Breast epithelium (tissue), 4 donors: ENCODE measurements at places on chromosomes 13 and 19. TPM values are rescaled to one million over a fixed set of nuclear protein-coding genes. Genes with fewer than 3 reads are reported as not detected.

The CYP4F12 gene
- 3.5 TPM for total RNA-seq

- no peaks in the 10 kb centered on the region for H3K27me3 ChIP-seq
- H3K4me1 ChIP-seq: no peaks in the 10 kb centered on the region
- H3K4me3 ChIP-seq: no peak overlapping the region
- DNase-seq: peak; percentile 85
Observed at GRCh38 chr19:46221981-46222610, 7.4 kb upstream of the IGFL1 start.

- no peak for DNase-seq
- peak overlapping the region; percentile 90 for H3K27ac ChIP-seq
- H3K27me3 ChIP-seq: no peaks in the 10 kb centered on the region
- H3K4me1 ChIP-seq: peaks cover 15% of the 10 kb centered on the region
Observed at GRCh38 chr19:35105411-35106290, 10.0 kb upstream of the FXYD3 start.

DNA sequence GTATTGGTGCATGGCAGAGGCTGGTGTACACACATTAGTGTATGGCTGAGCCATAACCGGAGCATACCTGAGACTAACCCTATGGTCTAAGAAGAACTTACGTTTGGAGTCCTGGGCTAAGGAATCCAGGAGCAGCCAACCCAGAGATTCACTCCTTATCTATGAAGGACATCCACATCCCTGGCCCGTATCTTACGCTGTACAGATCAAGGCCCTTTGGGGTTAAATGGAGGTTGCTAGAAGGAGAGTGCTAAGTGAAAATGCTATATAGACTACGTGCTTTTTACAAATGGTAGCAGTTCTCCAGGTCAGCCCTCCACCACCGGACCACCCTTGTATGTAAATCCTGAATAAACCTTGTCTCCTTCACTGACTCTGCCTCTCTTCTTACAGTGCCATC, 1.9 kb upstream of the SUGT1 start:
- no peaks in the 10 kb centered on the region for H3K27me3 ChIP-seq
- no peaks in the 10 kb centered on the region for H3K4me1 ChIP-seq
- no peak for DNase-seq

DNA sequence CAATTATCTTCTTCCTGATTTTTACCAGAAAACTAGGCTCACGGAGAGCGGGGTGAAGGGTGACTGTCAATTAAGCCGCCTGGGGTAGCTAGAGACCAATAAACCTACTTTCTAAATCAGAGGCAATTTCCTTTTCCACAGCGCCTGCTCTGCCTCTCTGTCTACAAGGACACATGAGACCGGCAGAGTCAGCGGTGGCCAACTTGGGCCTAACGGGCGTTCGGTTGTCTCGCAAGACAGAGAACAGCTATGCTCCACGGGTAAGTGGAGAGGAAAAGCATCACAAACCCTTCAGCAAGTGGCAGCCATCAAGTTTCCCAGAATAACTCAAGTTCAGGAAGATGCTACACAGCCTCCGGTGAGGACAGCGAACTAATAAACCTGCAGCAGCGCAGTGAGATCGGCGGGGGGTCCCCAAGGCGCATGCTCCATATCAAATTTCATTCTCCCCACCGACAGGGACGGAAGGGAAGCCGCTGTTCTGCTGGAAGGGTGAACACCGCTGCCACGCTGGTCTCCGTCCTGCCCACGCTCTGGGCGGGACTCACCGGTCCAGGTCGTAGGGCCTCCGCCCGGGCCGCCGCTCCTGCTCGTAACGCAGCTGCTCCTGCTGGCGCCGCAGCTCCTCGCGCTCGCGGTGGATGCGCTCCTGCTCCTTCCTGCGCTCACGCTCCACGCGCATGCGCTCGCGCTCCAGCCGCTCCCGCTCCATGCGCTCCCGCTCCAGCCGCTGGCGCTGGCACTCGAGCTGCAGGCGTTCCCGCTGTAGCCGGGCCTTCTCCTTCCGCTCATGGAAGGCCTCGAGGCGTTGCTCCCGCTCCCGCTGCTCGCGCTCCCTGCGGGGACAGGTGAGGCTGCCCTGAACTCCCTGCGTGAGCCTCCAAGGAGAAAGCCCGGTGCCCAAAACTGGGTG, 25.8 kb upstream of the TINCR start:
- no peaks in the 10 kb centered on the region for H3K4me1 ChIP-seq
- no peaks in the 10 kb centered on the region for H3K27me3 ChIP-seq
- peaks cover 38% of the 10 kb centered on the region for H3K36me3 ChIP-seq
- no peak for DNase-seq
- no peak overlapping the region for H3K4me3 ChIP-seq

The SIGLEC11 gene
- total RNA-seq: 0.66 TPM

The ZNF98 gene
- total RNA-seq: 19.2 TPM

DNA sequence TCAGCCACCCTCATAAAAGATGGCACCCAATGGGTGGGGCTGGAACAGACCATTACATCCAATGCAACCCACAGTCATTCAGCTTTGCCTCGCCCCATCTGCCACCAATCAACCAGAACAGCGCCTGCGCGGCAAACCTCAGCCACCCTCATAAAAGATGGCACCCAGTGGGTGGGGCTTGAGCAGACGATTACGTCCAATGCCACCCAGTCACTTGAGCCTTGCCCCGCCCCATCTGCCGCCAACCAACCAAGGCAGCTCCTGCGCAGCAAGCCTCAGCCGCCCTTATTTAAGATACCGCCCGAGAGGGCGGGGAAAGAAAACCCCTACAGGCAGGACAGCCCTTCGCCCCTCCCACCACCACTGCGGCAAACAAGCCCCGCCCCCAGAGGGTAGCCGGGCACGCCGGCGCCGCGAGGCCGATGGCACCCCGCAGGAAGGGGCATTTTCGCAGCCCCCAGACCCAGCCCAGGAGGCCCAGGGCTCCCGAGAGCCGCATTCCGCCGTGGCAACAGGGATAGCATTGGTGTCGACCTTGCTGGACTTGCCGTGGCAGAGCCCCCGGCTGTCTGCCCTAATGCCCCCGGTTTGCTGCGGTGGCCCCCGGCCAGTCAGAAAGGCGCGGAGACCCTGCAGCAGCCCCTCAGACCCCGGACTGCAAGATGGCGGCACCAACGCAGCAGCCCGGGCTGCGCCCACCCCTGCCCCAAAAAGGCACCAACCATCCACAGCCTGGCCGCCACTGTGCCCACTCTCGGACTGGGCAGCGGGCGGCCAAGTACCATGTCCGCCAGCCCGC, 675 bp downstream of the PEG3 start:
- peak; percentile 97 for DNase-seq
- no peaks in the 10 kb centered on the region for H3K27me3 ChIP-seq
- H3K4me3 ChIP-seq: peak overlapping the region; percentile 64
- no peaks in the 10 kb centered on the region for H3K36me3 ChIP-seq
- H3K4me1 ChIP-seq: no peaks in the 10 kb centered on the region
- peak overlapping the region; percentile 93 for H3K27ac ChIP-seq

The C5AR2 gene
- 6.6 TPM for total RNA-seq

- H3K27me3 ChIP-seq: no peaks in the 10 kb centered on the region
- no peak overlapping the region for H3K4me3 ChIP-seq
- H3K36me3 ChIP-seq: no peaks in the 10 kb centered on the region
- no peak overlapping the region for H3K27ac ChIP-seq
Observed at GRCh38 chr19:54478677-54479266, 5.7 kb upstream of the CDC42EP5 start.

GRCh38 chr13:52070929-52071523, 46.5 kb downstream of the UTP14C start:
- H3K27ac ChIP-seq: no peak overlapping the region
- H3K27me3 ChIP-seq: no peaks in the 10 kb centered on the region
- no peaks in the 10 kb centered on the region for H3K4me1 ChIP-seq
- H3K36me3 ChIP-seq: no peaks in the 10 kb centered on the region
- H3K4me3 ChIP-seq: no peak overlapping the region
- no peak for DNase-seq

The URAD gene
- total RNA-seq: 1.3 TPM

DNA sequence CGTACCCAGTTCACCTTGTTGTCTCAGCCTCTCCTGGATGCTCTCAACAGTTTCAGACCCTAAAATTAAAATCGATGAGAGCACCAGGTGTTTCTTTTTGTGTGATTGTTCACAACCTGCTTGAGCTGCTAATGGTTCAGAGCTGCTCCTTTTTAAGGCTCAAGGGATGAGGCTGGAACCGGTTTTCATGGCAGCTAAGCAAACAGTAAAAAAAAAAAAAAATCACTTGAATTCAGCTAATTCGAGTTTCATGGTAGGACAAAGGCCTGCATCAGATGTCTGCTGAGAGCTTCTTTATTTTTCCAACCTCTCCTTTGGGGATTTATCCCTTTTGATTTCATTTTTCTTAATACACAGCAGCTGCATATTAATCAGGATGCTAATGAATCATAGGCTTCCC, 6.5 kb downstream of the SYCE2 start:
- peak overlapping the region; percentile 58 for H3K4me3 ChIP-seq
- H3K27me3 ChIP-seq: no peaks in the 10 kb centered on the region
- H3K36me3 ChIP-seq: no peaks in the 10 kb centered on the region

DNA sequence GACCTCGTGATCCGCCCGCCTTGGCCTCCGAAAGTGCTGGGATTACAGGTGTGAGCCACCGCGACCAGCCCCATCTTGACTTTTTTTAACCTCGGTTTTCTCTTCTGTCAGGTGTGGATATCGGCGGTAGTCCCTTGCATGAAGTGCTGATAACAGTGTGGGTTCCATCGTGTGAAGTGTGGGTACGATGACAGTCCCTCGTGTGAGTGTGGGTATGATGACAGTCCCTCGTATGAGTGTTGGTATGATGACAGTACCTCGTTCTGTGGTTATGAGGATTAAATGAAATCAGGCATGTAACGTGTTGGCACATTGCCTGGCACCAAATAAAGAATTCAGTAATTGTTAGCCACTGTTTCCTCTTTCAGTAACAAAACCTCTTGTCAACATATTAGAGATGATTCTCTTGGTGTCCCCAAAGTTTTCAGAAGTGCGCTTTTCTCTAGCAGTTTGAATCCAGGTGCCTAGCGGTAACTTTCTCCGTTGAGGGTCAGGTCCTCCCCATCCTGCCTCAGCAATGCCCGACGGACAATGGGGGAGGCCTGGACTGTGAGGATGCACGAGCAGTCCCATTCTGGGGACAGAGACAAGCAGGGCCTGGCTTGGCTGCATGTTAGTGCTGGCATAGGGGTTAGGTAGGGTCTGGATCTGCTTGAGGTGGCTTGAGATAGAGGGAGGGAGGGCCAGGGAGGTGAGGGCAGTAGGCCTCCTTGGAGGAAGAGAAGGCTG, 15.3 kb downstream of the GATAD2A start:
- no peaks in the 10 kb centered on the region for H3K4me1 ChIP-seq
- peak overlapping the region; percentile 5 for H3K27ac ChIP-seq
- H3K27me3 ChIP-seq: no peaks in the 10 kb centered on the region
- H3K4me3 ChIP-seq: no peak overlapping the region

The PPFIA3 gene
- total RNA-seq: 3.4 TPM

GRCh38 chr13:97879646-97880310, 73.7 kb upstream of the IPO5 start:
- H3K27ac ChIP-seq: peak overlapping the region; percentile 48
- H3K36me3 ChIP-seq: no peaks in the 10 kb centered on the region

The ZNF230 gene
- 8.3 TPM for total RNA-seq

The PSG6 gene
- total RNA-seq: not detected

DNA sequence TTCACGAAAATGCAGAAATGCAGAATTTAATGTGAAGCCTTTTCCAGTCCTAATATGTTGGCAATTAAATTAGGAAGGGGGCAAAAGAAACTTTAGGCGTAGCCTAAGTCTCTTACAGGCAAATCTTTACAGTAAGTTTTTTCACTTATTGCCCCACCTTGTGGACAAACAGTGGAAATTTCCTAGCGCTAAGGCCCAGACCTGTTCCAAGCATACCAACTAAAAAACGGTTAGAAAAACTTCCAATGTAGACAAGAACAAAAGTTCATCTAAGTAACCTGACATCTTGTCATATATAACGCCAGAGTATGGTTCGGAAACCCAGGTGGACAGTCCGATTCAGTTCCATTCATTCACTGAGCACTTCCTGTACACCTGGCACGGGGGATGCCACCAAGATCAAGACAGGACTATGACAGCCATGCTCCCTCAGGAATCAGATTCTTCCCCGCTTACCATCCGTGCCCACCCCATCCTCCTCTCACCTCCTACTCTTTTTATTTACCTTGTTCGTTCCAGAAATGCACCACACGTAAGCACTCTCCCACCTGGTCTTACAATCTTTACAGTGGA, 4.9 kb downstream of the ZAR1L start:
- H3K4me1 ChIP-seq: no peaks in the 10 kb centered on the region
- H3K27me3 ChIP-seq: no peaks in the 10 kb centered on the region
- H3K36me3 ChIP-seq: no peaks in the 10 kb centered on the region

The CACNG6 gene
- not detected for total RNA-seq

DNA sequence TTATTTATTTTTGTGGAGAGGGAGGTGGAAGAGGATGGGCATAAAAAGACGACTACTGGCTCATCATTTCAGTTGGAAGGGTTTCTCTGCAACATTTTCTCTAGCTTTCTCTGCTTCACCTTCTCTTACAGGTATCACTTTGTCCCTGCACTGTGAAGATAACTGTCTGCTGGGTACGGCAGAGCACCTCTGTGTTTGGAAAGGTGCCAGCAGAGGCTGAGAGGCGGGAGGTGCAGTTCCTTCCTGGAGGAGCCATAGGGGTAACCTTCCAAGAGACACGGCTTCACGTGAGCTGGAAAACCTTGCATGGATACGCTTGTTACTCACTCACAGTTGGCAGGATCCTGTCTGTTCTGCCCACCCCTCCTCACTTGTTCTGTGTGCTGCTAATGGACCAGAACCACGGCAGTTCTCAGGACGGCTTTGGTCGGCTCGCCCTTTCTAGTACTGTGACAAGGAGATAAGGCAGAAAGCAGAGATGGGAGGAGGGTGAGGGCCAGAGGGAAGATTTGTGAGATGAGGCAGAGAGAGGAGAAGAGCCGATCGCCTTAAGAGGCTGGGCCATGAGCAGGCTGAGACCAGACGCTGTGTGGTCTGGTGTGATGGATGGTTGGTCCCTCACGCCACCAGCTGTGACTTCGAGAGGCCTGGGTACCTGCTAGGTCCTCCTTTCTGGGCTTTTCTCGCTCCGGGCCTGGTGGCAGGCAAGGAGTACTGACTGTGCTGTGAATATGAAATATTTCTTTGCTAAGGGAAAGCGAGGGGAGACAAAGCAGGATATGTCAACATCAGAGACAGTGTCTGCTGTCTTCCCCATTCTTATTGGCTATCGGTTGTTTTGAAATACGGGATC, 66.8 kb downstream of the MRPL57 start:
- no peak overlapping the region for H3K27ac ChIP-seq
- no peaks in the 10 kb centered on the region for H3K4me1 ChIP-seq
- H3K36me3 ChIP-seq: no peaks in the 10 kb centered on the region
- no peak for DNase-seq
- no peaks in the 10 kb centered on the region for H3K27me3 ChIP-seq

GRCh38 chr19:56167064-56167578, 8.7 kb upstream of the GALP start:
- H3K4me3 ChIP-seq: no peak overlapping the region
- H3K36me3 ChIP-seq: no peaks in the 10 kb centered on the region
- H3K4me1 ChIP-seq: no peaks in the 10 kb centered on the region
- H3K27me3 ChIP-seq: no peaks in the 10 kb centered on the region
- no peak for DNase-seq
